Bronchial epithelial cell (primary cell): ENCODE measurements at places on chromosomes 12 and 14.

GRCh38 chr14:91115986-91116770, 2.3 kb downstream of the DGLUCY start:
- no peak for DNase-seq

GRCh38 chr12:127991485-127991884, 275.5 kb upstream of the TMEM132C start:
- no peak for DNase-seq

DNA sequence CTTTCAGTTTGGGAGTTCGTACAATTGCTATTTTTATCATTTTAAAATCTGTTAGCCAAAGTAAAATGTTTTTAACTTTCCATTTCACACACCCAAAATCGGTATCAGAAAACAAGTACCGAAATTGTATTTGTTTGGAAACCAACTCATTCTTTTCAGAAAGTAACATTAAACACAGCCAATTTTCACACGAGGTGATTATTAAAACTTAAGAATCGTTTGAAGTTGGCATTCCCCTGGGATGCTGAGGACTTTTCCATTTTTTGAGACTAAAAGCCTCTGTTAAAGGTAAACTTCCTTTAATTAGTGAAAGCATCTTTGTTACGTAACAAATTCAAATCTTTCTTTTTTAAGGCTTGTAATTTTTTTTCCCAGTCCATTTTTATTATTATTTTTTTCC, 623.0 kb downstream of the VRK1 start:
- DNase-seq: no peak

DNA sequence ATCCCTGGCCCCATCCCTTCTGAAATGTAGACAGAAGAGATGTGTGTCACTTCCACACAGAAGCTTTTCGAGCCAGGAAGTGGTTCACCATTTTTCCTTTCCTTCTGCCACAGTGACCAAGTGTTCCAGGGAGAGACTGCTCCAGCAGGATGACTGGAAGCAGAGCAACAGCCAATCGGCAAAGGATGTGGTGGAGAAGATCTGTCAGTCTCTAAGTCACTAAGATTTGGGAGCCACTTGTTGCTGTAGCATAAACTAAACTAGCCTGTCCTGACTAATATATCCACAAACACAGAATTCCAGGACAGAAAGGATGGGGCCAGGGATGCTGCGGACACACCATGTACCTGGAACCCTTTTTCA, 42.9 kb downstream of the DUSP6 start:
- no peak for DNase-seq

- DNase-seq: no peak
Measured at GRCh38 chr14:74231784-74232183, 7.5 kb upstream of the VSX2 start.

- DNase-seq: no peak
Measured at GRCh38 chr14:31827325-31827724, 249.8 kb upstream of the ARHGAP5 start.

DNA sequence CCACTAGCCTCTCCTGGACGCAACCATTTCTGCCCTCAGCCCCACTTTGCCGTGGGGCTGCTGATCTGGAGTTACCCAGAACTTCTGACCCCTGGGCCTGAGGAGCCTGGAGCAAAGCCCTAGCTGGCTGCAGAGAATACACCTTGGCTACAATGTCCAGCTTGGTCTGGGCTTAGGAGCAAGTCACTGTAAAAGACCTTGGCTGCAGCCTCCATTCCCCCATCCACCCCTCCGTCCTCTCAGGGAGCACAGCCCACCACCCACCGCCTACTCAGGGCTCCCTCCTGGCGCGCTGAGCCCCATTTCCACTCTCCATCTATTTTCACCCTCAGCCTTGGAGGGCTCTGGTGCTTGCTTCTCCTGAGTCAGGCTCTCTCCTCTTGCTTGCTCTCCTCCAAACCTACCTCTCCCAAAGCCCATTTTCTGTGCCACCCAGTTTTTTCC, 42.9 kb downstream of the ERH start:
- DNase-seq: no peak

- DNase-seq: no peak
Measured at GRCh38 chr12:2976581-2976996, 17.4 kb downstream of the TEAD4 start.

DNA sequence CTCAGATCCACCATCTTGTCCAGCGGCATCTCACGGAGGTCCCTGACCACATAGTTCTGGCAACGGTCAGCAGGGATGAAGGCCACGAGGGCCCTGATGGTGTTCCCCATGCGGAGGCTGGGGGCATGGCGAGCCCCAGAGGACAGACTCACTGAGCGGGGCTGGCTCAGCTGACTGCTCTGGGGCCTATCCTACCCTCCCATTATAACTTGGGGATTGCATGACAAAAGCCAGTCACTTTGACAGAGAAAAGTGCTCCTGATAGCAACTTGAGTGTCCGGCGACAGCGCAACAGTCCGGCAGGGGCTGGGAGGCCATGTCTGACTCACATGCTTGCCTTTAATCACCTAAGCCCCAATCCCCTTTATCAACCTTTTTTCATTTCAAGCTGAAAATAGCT, at the start of gene LRRC10:
Gene LRRC10, minus strand, starts transcription at position 179 of the 400 bp plus-strand sequence. Its CDS starts 69 bp downstream, at position 110.
- no peak for DNase-seq

- DNase-seq: no peak
Measured at GRCh38 chr14:84456946-84457345, 1073.0 kb upstream of the FLRT2 start.

DNA sequence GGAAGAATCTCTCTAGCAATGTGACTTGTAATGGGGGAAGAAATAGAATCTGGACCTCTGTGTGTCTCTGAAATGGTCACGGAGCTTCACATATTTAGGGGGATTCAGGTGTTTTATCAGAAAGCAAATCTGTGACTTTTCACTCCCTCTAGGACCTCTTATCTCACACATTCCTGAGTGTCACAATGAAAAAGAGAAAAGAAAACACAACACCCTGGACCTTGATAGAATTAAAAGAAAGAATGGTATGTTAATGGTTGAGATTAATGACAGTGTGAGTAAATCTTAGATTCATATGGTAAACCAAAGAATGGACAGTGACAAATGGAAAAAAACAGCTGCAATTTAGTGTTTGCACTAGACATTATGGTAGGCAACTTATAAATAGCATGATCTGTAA, 68.5 kb downstream of the PKP2 start:
- DNase-seq: no peak

DNA sequence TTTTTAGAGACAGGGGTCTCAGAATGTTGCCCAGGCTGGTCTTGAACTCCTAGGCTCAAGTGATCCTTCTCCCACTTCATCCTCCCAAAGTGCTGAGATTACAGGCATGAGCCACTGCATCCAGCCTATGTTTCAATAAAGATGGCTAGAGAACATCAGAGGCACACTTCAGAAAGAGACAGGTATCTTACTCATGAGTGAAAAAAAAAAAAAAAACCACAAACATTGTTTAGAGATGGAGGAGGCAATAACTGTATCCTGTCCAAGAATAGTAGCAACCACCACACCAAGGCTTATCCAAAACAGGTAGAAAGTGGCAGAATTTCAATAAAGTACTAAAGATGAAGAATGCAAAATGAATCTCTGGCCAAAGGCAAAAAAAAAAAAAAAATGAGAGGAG, 30.3 kb downstream of the EEA1 start:
- DNase-seq: peak; percentile 80

GRCh38 chr14:52080808-52081755, 12.2 kb upstream of the NID2 start:
- DNase-seq: peak; percentile 85

- DNase-seq: no peak
Measured at GRCh38 chr14:52303236-52303635, 10.9 kb upstream of the PTGER2 start.

DNA sequence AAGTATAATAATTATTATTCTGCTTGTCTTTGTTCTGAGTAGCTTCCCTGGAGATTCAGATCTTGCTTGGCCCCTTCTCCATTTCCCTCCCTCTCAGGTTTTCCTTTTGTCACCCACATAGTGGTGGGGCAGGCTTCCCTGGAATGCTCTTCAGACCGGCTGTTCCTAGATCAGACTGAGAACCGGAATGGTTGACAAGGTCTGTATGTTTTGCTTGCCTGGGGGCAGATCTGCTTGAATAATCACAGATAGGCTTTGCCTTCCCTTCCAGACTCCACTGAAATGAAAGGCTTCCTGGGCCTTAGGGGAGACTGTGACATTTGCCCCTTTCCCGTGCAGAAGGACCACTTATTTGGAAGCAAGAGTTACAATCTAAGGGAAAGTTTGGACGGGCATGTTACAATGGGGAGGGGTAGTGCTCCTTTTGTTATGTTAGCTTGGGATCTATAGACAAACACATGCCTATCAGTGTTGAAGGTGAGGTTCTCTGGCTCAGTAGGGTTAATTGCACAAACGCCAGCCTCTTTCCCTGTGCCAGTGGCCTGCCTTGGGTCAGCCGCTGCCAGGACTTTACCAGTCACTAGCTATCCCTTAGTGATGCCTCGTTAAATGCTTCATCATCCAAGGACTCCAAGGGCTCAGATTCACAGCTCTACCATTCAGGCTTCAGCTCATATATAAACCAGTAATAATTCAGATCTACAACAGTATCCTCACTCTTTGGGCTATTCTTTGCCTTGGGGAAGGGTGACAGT, 178.6 kb downstream of the SNAPC1 start:
- DNase-seq: no peak

DNA sequence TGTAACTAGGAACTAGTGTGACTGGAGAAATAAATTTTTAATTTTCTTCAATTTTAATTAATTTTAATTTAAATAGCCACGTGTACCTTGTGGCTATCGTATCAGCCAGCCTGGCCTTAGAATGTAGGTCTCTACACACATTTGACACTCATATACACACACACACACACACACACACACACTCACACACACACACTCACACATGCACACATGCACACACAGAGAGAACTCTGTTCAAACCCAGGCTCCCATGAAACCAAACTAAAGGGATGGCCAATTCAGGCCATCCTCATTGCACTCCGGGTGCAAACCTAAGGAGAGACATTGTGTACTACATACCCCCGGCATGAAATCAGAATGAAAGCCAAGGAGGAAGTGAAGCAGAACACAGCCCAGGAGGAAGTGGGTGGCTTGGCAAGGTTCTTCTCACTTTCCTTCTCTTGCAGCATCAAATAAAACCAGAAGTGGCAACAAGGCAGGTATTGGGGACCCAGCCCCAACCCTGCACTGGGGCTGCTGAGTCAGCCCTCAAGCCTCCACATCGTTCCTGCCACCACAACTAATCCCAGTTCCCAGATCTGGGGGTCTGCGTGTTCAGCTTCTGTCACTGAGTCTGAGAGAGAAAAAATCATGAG, 26.2 kb upstream of the CHPT1 start:
- no peak for DNase-seq

DNA sequence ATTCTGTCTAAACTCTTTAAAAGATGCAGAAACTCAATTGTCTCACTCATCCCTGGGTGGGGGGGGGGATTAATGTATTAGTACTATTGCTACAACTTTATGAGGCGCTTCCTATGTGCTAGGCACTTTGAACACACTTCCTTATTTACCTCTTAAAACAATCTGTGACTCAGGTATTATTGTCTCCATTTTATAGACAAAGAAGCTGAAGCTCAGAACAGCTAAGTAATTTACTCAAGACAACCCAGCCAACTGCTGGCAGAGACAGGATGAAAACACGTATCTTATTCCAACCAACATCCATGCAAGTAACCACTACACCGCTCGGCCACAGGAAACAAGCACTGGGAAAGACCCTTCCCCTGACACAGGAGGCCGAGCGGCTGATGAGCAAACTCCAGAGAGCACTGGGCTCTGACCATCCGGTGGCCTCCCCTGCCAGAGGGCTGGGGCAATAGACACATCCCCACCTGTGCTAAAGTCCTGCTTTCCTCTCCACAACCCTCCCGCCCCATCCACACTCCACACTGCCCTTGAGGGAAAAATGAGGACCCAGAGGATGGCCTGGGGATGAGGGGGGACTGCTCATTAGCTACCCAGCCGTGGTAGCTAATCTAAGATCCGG, 244.2 kb downstream of the DPF3 start:
- DNase-seq: peak; percentile 30

GRCh38 chr14:53044486-53044885, 93.6 kb upstream of the FERMT2 start:
- DNase-seq: no peak

DNA sequence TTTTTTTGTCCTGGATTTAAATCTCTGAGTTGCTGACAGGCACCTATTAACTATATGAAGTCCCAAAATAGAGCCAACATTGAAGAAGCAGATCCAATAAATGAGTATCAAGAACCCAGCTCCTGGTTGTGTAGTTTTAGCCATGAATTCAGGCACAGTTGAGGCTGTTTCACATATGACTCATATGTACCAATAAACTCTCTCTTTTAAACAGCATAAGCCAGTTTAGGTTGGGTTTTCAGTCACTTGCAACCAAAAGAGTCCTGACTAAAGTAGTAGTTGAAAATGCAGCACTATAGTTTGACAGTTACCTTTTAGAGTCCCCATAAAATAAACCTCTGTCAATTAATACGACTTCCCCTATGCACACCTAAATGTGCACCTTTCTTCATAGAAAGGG, 389.9 kb downstream of the RPS29 start:
- DNase-seq: no peak

GRCh38 chr14:31893221-31893757, 183.8 kb upstream of the ARHGAP5 start:
- DNase-seq: no peak

DNA sequence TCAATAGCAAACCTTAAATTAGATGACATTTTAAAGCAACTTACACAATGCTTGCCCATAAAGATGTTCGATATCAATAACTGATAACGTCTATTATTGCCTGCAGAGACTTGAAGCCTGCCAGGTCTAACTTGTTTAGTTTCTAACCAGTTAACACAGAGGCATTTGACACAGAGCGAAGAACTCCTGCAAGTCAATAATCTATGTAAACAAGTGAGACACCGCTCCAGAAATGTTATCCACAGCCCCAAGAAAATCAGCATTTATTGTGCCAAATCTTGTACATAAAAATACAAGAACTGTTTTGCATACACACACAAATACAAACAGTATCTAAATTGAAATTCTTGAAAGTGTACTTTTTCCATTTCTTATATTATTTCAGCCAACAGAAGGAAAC, 236.0 kb upstream of the DIO3 start:
- no peak for DNase-seq

DNA sequence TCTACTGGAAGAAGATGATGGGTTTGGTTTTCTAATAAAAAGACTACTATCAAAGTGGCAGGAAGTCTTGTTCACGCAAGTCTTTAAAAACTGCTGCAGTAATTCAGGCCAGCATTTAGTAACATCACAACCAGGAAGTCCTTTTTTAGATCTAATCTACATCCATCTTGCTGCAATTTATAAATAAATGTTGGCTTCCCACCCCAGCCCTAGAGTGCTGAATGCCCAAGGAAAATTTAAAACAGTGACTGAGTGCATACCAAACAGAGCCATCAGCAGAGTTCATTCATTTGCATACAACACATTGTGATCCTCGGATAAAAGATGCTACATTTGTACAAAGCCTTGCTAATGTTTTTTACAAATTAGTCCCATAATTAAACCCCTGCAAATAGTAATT, 72.1 kb downstream of the PHLDA1 start:
- DNase-seq: no peak
